Vein endothelial cell (primary cell): ENCODE measurements at places on chromosomes 6 and 20. TPM values are rescaled to one million over a fixed set of nuclear protein-coding genes. Genes with fewer than 3 reads are reported as not detected.

Gene FLRT3
- total RNA-seq = 0.96 and 1.3 TPM in 2 replicates

Gene SLA2
- 0.10 TPM in 1 of 2 replicates, not detected in the other for total RNA-seq

Gene NHSL1
- 107 and 142 TPM in 2 replicates for total RNA-seq

Gene CDC25B
- 29.1 and 32.0 TPM in 2 replicates for total RNA-seq

Gene LHFPL5
- not detected in 2 replicates for total RNA-seq

Gene GPX5
- not detected in 2 replicates for total RNA-seq

Gene CLPSL2
- not detected in 2 replicates for total RNA-seq

Gene UST
- under 0.01 and 0.29 TPM in 2 replicates for total RNA-seq

Gene BCAS1
- not detected in 2 replicates for total RNA-seq

Gene SMAP1
- total RNA-seq = 26.6 and 28.4 TPM in 2 replicates

Gene HDGFL1
- 0.10 TPM in 1 of 2 replicates, not detected in the other for total RNA-seq

Gene ERGIC3
- total RNA-seq = 246 and 399 TPM in 2 replicates

Gene CRYBG1
- total RNA-seq = 34.6 and 40.6 TPM in 2 replicates

Gene CCN2
- 749 and 1,026 TPM in 2 replicates for total RNA-seq

Gene OPN5
- not detected in 2 replicates for total RNA-seq

Gene TTBK1
- total RNA-seq = 0.10 TPM in 1 of 2 replicates, not detected in the other

Gene DPPA5
- not detected in 2 replicates for total RNA-seq

Gene LIME1
- 2.9 and 3.7 TPM in 2 replicates for total RNA-seq

Gene CST2
- not detected in 2 replicates for total RNA-seq

Gene LAMA4
- total RNA-seq = 792 and 828 TPM in 2 replicates

Gene SLPI
- total RNA-seq = not detected in 2 replicates

Gene COL11A2
- total RNA-seq = 0.19 and 0.33 TPM in 2 replicates

Gene NKX2-4
- not detected in 2 replicates for total RNA-seq

Gene LATS1
- total RNA-seq = 26.8 and 27.4 TPM in 2 replicates

Gene PYGB
- total RNA-seq = 99.3 and 99.8 TPM in 2 replicates

Gene DNAH8
- under 0.01 TPM in 2 replicates for total RNA-seq

Gene HLA-DPA1
- total RNA-seq = 0.33 TPM in 1 of 2 replicates, not detected in the other

Gene CCR6
- not detected in 2 replicates for total RNA-seq

Gene MLN
- total RNA-seq = not detected in 2 replicates

Gene CGA
- total RNA-seq = not detected in 2 replicates

Gene TREML1
- not detected in 2 replicates for total RNA-seq

Gene OR2J3
- under 0.01 TPM in 1 of 2 replicates, not detected in the other for total RNA-seq

Gene OR2W1
- not detected in 2 replicates for total RNA-seq

Gene ZNF341
- total RNA-seq = 1.6 and 2.9 TPM in 2 replicates

Gene ADGRF1
- 0.10 TPM in 1 of 2 replicates, not detected in the other for total RNA-seq

Gene CPNE5
- 10.1 and 23.5 TPM in 2 replicates for total RNA-seq

Gene APCDD1L
- total RNA-seq = 0.38 TPM in 1 of 2 replicates, not detected in the other

Gene PHIP
- total RNA-seq = 21.6 and 32.5 TPM in 2 replicates

Gene RIN2
- total RNA-seq = 111 and 159 TPM in 2 replicates

Gene NRSN1
- total RNA-seq = not detected in 2 replicates

Gene TMC2
- total RNA-seq = not detected in 2 replicates

Gene TUBB2A
- total RNA-seq = 56.8 and 69.6 TPM in 2 replicates

Gene NNAT
- 1.3 and 5.2 TPM in 2 replicates for total RNA-seq

Gene BHLHE23
- total RNA-seq = not detected in 2 replicates

Gene KCNQ5
- under 0.01 and 0.10 TPM in 2 replicates for total RNA-seq

Gene ZKSCAN4
- 4.2 and 4.5 TPM in 2 replicates for total RNA-seq

Gene RCAN2
- 0.33 and 1.5 TPM in 2 replicates for total RNA-seq

Gene PDE10A
- 13.4 and 14.0 TPM in 2 replicates for total RNA-seq

Gene DSP
- 22.4 and 31.0 TPM in 2 replicates for total RNA-seq

Gene CLVS2
- total RNA-seq = not detected in 2 replicates

Gene MMP24
- 0.76 and 0.98 TPM in 2 replicates for total RNA-seq

Gene PRL
- total RNA-seq = not detected in 2 replicates

Gene RIPOR3
- not detected in 2 replicates for total RNA-seq

Gene EYS
- under 0.01 and 3.2 TPM in 2 replicates for total RNA-seq

Gene RPS6KA2
- 156 and 248 TPM in 2 replicates for total RNA-seq
